ENCODE measurements at places on chromosomes 2 and 18.

DNA sequence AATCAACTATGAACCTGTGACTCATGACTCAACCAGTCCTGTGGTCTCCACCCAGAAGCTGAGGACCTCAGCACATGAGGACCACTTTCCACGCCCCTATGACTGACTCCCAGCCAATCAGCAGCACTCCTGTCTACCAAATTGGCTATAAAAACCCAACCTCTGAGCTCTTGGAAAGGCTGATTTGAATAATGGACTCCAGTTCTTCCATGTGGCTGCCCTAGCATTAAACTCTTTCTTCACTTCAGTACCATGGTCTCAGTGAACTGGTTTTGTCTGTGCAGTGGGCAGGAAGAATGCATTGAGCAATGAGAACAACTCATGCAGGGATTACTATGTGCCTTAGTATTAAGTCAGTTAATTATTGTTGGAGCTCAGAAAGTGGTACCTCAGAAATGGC is 78.3 kb downstream of the CMPK2 start:
- DNase-seq: no peak

- no peak for DNase-seq
Observed at GRCh38 chr2:449246-450067, 161.6 kb upstream of the ALKAL2 start.

DNA sequence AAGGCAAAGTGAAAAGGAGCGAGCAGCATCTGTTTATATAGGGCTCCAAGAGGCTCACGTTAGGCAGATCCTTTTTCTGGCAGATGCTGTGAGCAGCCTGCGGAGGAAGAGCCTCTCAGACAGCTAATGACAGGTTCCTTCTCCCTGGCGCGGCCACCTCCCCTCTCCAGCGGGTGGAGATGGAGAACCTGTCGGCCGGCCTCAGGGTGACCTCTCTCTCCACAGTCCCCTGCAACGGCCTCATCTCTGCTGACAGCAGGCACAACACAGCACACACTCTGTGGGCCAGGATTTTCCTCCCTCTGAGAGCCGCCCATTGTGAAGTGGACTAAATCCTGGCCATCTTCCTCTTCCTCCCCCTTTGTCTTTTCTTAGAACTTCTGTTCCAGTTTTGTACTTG is 119.8 kb downstream of the PRKCE start:
- no peak for DNase-seq

- no peak for DNase-seq
Observed at GRCh38 chr2:169659320-169659719, 34.9 kb downstream of the CFAP210 start.

DNA sequence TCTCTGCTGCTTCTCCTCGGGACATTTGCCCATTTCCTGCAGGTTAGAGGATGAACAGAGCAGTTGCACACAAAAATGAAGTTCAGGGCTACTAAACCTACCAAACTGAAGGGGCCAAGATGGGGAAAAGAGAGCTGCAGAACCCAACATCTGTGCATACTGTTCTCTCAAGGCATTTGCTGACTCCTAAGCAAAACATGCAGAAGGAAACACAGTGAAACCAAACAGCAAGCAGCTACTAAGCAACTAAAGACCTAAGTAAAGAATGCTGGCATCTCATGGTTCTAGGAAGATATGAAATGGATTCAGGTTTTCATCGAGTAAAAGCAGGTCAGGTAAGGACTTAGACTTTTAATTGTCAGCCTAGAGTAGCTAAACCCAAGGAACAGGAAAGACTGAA is 111.9 kb upstream of the SYT4 start:
- no peak for DNase-seq

DNA sequence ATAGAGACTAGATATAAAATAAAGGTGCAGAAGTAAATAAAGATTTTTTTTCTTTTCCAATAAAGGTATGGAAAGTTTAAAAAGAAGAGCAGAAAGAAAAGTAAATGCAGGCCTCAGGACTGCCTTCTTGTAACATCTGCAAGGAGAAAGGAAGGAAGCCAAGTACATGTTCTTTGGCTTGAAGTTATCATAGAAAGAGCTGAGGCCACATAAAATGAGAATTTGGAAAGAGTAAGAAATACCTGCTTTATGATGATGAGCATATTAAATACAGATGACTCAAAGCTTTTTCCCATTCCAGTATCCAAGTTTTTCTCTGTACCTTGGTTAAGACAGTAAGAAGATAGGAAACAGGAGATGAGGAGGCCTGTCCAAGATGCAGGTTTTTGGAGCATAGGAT is 25.3 kb upstream of the UBE2E3 start:
- DNase-seq: no peak

- DNase-seq: no peak
Observed at GRCh38 chr2:54572262-54572635, 116.1 kb downstream of the SPTBN1 start.

DNA sequence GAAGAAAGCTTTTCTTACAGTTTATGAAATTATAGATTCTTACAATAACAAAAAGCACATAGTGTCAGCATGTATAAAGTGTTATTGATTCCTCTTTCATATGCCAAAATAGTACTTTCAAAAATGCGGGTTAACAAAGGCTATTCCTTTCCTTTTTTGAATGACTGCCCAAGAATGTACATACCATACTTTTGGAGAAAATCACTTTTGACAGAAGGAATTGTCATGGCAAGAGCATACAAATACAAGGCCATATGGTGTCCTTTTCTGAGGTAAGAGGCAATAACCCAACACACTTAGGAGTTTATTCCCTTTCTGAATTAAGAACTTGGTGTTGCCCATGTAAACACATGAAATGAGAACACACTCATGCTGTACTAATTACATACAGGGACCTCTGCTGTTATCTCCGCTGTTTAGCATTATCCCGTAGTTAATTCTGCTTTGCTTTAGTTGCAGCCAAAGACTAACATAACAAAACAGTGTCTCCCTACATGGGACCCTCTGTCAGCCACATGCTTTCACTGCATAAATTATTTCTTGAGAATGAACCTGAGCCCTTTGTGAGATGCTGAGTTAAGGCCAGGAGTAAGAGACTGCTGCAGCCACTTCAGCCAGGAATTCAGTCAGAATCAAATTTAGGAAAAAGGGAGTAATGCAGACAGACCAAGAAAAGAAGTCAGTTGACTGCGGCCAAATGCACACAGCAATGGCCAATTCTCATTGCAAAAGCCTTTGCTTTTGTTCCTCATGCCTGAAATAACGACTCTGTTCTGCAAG is 67.0 kb downstream of the CDH2 start:
- DNase-seq: no peak

DNA sequence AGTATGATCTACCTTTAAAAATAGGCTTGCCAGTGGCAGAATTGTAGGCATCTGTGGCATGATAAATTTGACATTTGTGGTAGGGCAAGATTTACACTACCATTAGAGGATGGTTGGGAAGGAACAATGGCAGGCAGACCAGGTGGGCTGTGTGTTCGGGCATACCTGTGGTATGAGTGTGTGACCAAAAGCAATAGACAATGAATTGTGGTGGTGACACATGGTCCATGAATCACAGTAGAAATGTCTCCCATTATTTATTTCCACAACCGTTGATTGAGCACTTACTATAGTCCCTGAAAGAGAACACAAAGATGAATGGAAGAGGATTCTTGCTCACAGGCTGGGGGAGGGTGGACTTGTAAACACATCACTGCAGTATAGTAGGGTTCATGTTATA is 29.9 kb upstream of the RUFY4 start:
- no peak for DNase-seq

Measured in stimulated activated naive CD8-positive, alpha-beta T cell treated with anti-CD3 and anti-CD28 coated beads, Interleukin-15, amount 100 ng/mL, for 72 hours (primary cell).